ENCODE measurements at places on chromosomes 6 and 20. TPM values are rescaled to one million over a fixed set of nuclear protein-coding genes. Genes with fewer than 3 reads are reported as not detected.

APMAP gene
- 48.5 TPM for total RNA-seq

CABLES2 gene
- 12.6 TPM for total RNA-seq

HNF4A gene
- not detected for total RNA-seq

GHRH gene
- not detected for total RNA-seq

DNA sequence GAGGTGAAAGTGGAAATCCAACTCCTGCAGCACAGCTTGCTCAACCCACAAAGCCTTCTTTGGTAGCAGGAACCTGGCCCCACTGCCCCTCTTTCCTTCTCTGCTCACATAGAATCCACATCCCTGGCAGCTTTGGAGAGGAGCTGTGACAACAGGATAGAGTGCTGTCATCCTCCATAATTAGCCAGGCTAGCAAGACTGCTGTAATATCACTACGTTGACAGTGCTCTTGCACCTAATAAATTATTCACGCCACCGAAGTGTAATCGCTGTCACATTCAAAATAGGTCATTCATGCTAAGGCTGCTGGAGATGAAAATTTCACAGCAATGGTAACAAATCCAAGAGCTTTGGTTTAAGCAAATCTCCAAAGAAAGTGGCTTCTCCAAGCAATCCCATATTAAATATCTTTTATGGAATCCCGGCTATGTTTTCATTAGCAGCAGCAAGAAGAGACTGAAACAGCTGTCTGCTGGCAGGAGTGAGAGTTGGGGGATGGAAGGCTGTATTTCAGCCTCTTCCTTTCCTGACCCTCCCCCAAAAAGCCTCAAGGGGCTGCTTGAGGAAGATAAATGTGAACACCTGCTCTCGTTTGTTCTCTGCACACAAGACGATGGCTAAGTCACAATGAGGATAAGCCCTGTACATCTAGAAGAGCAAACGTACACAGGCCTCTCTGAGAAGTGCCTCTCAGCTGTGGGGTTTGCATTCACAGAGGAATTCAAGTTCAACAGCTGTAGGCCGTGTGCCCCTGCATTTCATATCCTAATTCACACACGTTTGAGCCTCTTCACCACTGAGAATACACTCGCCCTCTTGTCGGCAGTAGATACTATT, 16.5 kb downstream of the RIPOR2 start:
- no peaks in the 10 kb centered on the region for H3K27me3 ChIP-seq
- no peak for DNase-seq
- peak overlapping the region; percentile 24 for H3K27ac ChIP-seq
- no peak overlapping the region for H3K4me3 ChIP-seq

DNA sequence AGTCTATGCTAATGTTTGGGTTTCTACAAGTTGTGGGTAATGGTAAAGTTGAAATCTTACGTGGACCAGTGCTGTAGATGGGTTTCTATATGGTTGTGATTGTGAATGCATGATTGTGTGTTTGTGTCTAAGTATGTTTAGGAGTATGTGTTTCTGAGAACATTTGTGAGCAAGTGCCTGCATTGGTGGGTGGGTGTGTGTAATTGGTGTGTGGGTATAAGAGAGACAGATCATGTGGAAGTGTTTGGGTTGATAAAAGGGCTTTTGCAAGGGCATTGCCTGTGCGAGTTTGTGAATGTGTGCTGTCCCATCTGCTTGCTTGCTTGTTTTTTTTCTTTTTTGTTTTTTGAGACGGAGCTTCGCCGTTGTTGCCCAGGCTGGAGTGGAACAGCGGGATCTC, 25.8 kb upstream of the ID1 start:
- no peaks in the 10 kb centered on the region for H3K27me3 ChIP-seq
- DNase-seq, result no peak
- no peaks in the 10 kb centered on the region for H3K4me1 ChIP-seq
- H3K36me3 ChIP-seq, result no peaks in the 10 kb centered on the region
- no peak overlapping the region for H3K4me3 ChIP-seq

DNA sequence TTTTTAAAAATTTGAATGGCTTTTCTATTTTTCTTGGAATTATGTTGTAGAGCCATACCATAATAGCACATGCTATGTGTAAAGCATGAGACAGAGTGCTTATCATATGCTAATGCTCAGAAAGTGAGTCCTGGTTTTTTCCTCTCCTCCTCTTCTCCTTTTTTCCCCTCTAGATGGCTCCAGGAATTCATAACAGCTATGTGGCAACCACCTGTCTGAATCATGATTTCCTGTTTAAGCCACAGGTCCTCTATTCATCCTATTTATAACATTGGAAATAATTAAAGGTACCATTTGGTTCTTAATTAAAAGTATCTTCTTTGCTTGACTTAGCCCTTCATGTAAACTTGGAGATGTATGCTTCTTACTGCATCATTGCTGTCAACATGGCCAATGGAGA, 260.0 kb upstream of the MAP3K7 start:
- no peak overlapping the region for H3K27ac ChIP-seq
- no peaks in the 10 kb centered on the region for H3K36me3 ChIP-seq
- no peak overlapping the region for H3K4me3 ChIP-seq
- no peaks in the 10 kb centered on the region for H3K4me1 ChIP-seq

DNA sequence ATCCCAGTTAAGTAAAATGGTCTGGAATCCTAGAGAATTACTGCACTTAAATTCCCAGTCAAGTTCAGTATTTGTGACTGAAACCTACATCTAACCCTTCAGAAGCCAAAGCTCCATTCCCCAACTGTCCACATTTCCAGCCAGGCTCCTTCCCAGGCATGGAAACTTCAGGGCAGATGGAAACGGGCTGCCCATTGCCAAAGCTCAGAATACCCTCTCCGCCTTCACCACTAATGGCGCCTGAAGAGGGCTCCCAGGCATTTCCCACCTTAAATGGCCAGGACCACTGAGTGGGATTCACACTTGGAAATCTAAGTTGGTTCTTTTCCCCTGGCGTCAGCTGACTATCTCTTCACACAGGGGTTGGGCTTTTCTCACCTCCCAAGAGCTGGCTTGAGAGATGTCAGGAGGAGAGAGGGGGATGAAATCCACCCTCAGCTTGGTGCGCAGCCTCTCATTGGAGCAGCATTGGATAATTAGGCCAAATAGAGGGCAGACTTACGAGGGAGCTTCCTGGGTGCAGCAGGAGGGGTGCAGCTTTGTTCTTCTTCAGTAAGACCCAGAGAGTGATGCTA, 82.9 kb downstream of the ANKRD60 start:
- H3K27ac ChIP-seq, result no peak overlapping the region
- H3K4me3 ChIP-seq, result no peak overlapping the region
- DNase-seq, result no peak
- no peaks in the 10 kb centered on the region for H3K4me1 ChIP-seq

DNA sequence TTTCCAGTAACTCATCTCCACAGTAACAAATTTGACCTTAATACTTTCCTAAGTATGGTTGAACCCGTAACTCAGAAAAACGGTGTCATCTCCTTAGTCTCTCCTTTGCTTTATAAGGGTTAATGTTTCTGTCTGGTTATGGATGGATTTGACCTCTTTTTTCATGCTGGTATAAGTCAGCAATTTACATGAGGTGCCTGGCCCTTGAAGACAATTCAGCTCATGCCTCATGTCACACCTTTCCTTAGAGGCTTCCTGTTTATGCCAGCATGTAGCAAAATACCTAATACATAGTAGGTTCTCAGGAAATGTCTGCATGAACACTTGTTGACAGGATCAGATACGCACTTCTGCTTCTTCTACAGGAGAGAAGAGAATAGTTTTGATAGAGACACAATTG, 37.7 kb upstream of the C20orf144 start:
- no peak overlapping the region for H3K27ac ChIP-seq
- H3K36me3 ChIP-seq, result peaks cover 51% of the 10 kb centered on the region
- H3K4me3 ChIP-seq, result no peak overlapping the region
- H3K4me1 ChIP-seq, result peaks cover 4% of the 10 kb centered on the region
- no peak for DNase-seq
- H3K27me3 ChIP-seq, result no peaks in the 10 kb centered on the region

DNA sequence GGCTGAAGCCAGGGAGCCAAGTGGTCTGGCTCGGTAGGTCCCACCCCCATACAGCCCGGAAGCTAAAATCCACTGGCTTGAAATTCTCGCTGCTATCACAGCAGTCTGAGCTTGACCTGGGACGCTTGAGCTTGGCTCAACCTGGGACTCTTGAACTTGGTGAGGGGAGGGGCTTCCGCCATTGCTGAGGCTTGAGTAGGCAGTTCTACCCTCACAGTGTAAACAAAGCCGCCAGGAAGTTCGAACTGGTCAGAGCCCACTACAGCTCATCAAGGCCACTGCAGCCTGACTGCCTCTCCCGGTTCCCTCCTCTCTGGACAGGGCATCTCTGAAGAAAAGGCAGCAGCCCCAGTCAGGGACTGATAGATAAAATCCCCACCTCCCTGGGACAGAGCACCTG, 1337.7 kb downstream of the HACE1 start:
- no peaks in the 10 kb centered on the region for H3K4me1 ChIP-seq
- H3K27me3 ChIP-seq, result no peaks in the 10 kb centered on the region
- H3K36me3 ChIP-seq, result no peaks in the 10 kb centered on the region
- H3K4me3 ChIP-seq, result no peak overlapping the region
- no peak overlapping the region for H3K27ac ChIP-seq
- no peak for DNase-seq

All from activated T-helper 2 cell treated with anti-CD3 and anti-CD28 coated beads, Interferon-gamma antibody, Interleukin-2, Interleukin-4, amounts not matched to agents 10 μg/mL and 5 μg/mL and 100 μg/mL, durations not matched to agents 14 hours and 24 hours and 36 hours (primary cell).